ENCODE measurements at places on chromosomes 4 and X.

- no peak for DNase-seq
Observed at GRCh38 chr4:155307731-155308277, 69.0 kb downstream of the MAP9 start.

DNA sequence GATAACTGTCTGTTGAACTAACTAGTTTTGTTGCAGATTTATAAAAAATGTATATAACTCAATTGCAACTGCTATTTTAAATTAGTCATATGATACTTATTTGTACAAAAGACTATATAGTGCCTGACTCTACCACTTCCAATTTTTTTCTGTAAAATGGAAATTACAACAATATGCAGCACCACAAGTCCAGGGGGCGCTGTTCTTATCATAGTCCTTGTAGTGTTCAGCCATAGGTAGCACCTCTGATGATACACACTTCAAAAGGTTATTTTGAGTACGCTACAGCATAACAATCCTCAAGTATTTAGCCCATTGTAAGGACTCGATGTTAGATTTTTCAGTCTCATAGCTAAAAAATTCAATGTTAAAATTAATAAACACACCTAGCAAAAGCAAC is 174.9 kb downstream of the CORIN start:
- DNase-seq, result no peak

GRCh38 chr4:94160774-94161173 is 46.9 kb upstream of the SMARCAD1 start:
- no peak for DNase-seq

- no peak for DNase-seq
Observed at GRCh38 chr4:177411996-177412395, 30.2 kb downstream of the AGA start.

- no peak for DNase-seq
Observed at GRCh38 chrX:53794181-53794580, 107.7 kb upstream of the HUWE1 start.

DNA sequence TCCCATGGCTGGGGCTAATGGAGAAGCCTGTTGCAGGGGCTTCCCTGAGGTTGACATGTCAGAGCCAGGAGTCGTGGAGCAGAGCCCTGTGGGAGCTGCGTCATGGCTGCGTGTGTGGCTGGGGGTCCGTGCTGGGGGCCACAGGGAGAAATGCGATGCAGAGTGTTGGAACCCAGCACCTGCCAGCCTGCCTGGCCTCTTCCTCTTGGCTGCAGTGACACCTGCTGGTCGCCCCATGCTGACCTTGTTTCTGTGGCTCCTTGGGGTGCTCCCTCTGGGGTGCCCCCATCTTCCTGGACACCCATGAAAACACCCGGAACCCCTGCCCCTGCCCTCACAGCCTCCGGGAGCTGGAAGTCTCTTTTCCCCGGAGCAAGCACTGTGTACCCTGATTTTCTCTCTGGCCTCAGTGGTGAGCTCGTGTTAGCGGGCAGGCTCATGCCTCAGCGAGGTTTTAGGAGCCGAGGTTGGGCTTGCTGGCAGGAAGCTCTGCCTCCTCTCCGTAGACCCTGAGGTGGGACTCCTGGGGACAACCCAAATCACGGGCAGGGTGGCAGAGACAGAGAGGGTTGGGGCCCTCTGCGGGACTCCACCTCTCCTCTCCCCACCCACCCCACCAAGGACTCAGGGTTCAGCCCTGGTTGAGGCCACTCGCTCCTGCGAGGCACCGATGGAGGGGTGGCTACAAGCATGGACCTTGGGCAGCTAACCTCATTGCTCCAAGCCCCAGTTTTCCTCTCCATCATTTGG is 103.7 kb downstream of the SORCS2 start:
- DNase-seq, result no peak

DNA sequence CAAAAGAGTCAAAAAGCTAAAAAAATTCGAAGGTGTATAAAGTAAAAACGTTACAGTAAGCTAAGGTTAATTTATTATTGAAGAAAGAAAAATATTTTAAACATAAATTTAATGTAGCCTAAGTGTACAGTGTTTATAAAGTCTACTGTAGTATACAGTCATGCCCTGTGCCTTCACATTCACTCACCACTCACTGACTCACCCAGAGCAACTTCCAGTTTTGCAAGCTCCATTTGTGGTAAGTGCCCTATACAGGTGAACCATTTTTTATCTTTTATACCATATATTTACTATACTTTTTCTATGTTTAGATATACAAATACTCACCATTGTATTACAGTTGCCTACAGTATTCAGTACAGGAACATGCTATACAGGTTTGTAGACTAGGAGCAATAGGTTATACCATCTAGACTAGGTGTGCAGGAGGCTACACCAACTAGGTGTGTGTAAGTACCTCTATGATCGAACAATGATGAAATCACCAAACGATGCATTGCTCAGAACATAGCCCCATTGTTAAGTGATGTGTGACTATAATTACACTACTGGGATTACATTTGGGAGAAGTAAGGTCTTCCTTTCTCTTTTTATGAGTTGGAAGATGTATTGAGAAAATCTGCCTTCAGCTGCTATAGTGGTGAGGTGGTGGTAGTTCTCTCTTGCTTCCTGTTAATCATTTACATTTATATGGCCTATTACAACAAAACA is 27.2 kb downstream of the TMSB4X start:
- no peak for DNase-seq

DNA sequence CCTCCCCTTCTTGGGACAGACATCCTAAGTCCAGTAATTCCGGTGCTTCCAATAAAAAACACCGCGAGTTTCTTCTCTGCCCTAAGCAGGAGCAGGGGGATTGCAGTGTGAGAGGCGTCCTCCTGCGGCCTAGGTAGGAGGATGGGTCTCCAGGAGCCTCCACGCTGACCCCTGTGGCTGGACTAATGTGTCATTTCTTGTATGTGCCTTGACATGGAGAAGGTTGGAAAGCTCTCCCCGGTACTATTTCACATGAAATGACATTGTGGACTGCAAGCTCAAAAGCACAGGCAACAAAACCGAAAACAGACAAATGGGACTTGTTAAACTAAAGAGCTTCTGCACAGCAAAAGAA is 66.6 kb upstream of the ENPP6 start:
- no peak for DNase-seq

DNA sequence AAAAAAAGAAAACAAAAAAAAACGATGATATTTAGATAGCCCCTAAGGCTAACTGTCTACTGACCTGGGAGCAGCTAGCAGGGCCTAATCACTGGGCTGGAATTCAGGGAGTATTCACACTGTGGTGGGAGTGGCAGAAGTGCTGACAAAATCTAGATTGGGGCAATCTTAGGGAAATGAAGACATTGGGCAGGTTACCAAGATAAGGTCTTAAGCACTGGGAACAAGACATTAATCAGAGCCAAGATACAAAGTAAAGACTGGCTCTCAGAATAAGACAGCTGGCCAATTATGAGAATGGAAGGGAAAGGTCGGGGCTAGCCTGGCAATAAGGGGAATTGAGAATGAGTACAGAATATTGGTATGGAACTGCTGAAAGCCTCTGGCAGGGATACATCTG is 100.2 kb upstream of the GRIA3 start:
- DNase-seq, result no peak

- DNase-seq, result peak; percentile 5
Observed at GRCh38 chrX:74383611-74384010, 37.7 kb upstream of the SLC16A2 start.

GRCh38 chr4:70979445-70980008 is 13.9 kb upstream of the DCK start:
- DNase-seq, result no peak

DNA sequence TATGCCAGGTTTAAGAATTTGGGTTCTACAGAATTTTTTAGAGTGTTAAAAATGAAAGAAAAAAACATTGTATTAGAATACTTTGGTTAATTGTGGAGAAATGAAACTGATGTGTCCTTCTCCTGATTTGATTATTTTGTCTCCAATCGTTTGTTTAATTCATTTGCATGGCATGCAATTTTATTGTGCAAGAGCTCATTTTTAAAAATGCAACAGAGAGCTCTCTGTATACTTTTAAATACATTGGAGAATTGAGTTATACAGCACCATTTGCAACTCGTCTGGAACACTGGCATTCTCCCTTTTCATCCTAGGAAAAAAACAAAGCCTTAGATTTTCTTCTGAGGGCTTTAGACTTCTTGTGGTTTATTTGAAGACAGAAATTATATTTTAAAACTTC is 689 bp downstream of the EXOC1L start:
- DNase-seq, result no peak

DNA sequence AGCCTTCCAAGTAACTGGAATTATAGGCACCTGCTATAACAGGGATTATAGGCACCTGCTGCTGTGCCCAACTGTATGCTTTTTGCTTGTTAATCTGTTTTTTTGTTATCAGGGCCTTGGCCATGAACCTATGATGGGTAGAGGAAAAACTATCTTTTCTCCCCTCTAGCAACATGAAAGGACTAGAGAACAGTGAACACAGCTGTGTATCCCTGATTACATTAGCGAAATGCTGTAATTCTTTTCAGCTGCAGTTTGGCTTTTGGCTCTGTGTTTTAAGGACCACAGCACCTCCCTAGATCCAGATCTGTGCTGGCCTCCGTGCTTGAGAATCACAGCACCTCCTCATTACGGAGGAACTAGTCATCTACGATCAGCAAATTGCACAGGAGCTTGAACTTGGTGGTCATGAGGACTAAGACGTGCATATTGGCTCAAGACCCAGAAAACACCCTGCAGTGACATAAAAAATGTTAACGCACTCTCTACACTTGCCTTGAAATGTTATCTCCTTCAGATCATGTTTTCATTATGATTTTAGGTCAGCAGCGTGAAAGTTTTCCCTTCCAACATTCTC is 57.7 kb upstream of the S100G start:
- DNase-seq, result no peak

GRCh38 chr4:100738196-100739165 is 220.7 kb upstream of the EMCN start:
- DNase-seq, result peak; percentile 61

DNA sequence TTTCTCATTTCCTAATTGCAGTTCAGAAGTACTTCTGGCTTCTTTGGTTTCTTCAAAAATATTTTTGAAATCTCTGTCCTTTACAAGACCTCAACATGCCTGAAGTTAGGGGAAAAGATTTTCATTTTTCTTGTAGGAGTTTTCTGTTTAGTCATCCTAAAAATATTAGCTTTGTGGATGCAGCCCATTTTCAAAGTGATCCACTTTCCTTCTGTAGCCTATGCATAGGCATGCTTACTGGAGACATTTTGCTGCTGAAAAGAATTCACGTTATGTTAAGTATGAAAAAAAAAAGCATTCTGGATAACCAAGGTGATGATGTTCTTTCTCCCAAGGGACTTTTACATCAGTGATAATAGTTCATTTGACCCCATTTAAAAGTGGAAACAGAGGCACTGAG is 245.6 kb downstream of the THOC2 start:
- no peak for DNase-seq

GRCh38 chr4:658681-659667 is 15.1 kb downstream of the ATP5ME start:
- DNase-seq, result no peak

DNA sequence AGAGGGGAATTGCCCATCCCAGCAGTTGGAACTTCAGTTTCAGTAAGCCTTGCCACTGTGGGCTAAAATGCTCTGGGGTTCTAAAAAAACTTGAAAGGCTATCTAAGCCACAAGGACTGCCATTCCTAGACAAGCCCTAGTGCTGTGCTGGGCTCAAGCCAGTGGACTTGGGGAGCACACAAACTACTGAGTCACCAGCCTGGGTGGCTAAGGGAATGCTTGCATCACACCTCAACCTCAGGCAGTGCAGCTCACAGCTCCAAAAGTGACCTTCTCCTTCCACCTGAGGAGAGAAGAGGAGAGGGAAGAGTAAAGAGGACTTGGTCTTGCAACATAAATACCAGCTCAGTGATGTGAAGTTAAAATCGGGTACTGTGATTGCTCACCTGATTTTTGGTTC is 116.7 kb upstream of the GLRA2 start:
- no peak for DNase-seq

GRCh38 chr4:130214268-130214667 is 1118.3 kb downstream of the C4orf33 start:
- DNase-seq, result no peak

Measured in pulmonary artery endothelial cell (primary cell).